Activated CD8-positive, alpha-beta memory T cell treated with anti-CD3 and anti-CD28 coated beads for 1 hour (primary cell): ENCODE measurements at places on chromosomes 13 and 19.

- DNase-seq: no peak
Measured at GRCh38 chr19:47587295-47587694, 14.3 kb upstream of the ZNF541 start.

- DNase-seq: no peak
Measured at GRCh38 chr19:4454747-4455718, 2.6 kb downstream of the UBXN6 start.

- no peak for DNase-seq
Measured at GRCh38 chr19:3383121-3383722, 16.8 kb downstream of the NFIC start.

DNA sequence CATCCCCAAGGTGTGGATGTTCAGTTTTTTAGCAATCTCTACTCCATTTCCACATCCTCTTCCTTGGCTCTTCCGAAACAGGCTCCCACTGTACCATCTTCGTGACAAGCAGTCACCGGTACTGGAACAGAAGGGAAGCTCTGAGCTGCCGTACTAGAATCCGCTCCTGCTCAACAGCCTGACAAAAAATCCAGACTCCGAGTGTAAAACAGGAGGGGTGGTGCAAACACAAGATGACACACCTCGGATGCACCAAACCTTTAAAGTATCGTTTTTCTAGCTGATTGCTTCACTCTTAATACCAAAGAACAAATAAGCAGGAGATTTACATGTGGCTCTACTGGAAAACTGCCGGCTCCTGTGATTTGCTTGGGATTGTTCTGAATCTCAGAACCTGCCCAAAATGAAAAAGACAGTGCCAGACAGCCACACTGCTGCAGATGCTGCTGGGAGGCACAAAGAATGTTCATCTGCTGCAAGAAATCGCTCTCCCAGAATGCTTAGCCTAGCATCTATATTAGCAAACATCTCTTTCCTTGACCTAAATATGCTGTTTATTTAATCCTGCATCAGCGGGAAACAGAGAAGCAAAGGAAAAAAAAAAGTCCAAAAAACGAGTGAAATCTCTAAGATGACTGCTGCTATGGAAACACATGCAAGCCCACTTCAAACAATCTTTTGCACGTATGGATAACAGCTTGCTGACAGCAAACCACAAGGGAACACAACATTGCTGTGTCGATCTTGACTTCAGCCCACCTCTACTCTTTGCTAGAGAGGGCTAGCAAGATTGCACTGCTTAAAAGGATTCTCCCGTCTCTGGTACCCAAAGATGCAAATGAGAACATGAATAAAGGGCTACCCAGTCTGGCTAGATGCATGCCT is 38.0 kb upstream of the DOCK9 start:
- DNase-seq: no peak

DNA sequence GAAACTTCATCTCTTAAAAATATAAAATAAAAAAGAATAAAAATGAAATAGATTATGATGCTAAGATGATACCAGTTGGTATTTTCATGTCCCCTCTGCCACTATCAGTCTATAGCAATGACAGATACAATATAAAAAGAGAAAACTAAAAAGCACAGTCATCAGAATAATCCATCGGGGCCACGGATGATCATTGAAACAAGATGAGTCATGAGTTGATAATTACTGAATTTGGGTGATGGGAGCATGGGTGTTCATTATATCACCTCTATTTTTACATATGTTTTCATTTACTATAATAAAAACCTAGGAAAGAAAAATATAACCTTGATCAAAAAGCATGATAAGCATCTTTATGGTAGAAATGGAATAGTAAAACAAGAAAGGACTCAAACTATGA is 41.1 kb downstream of the PIBF1 start:
- DNase-seq: no peak

- no peak for DNase-seq
Measured at GRCh38 chr13:62387647-62388046, 972.0 kb upstream of the PCDH20 start.

DNA sequence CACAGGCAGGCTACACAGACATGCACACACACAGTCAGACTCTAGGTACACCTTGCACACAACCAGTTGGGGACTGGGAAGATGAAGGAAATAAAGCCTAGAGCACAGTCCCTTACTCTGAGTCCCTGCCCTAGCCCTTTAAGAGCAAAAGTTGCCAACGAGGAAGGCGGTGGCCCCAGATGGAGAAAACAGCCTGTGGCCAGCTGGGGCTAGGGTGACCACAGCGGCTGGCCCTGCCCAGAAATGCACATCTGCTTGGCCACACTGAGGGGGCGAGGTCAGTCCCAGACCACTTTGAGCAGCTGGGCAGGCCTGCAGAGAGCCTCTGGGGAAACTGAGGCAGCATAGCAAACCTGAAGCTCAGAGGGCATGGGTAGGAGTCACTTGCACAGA is 52.3 kb downstream of the PTPRS start:
- DNase-seq: no peak

DNA sequence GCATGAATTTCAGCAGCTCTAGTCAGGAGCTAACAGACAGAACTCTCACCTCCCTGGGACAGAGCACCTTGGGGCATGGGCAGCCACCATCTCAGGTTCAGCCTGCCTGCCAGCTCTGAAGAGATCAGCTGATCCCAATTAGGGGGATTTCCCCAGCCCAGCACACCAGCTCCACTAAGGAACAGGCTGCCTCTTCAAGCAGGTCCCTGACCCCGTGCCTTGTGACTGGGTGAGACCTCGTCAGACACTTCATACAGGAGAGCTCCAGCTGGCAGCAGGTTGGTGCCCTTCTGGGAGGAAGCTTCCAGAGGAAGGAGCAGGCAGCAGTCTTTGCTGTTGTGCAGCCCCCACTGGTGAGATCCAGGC is 84.5 kb upstream of the UFM1 start:
- no peak for DNase-seq

DNA sequence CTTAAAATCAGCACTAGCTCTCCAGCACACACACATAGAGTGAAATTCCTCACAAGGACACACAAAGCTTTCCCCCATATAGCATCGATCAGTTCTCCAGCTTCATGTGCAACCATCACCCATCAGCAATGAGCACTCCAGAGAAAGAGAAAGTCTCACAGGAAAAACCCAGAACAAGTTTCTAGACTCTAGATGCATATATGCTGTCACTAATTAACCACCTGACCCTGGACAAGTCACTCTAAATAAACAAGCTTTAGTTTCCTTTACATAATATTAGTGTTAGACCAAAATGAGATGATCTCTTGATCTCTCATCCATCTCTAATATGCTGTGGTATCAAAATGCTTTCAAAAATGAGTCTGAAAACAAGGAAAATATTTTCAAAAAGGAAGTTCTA is 81.2 kb downstream of the TBC1D4 start:
- DNase-seq: no peak

- no peak for DNase-seq
Measured at GRCh38 chr13:114124431-114124830, 8.0 kb downstream of the RASA3 start.

DNA sequence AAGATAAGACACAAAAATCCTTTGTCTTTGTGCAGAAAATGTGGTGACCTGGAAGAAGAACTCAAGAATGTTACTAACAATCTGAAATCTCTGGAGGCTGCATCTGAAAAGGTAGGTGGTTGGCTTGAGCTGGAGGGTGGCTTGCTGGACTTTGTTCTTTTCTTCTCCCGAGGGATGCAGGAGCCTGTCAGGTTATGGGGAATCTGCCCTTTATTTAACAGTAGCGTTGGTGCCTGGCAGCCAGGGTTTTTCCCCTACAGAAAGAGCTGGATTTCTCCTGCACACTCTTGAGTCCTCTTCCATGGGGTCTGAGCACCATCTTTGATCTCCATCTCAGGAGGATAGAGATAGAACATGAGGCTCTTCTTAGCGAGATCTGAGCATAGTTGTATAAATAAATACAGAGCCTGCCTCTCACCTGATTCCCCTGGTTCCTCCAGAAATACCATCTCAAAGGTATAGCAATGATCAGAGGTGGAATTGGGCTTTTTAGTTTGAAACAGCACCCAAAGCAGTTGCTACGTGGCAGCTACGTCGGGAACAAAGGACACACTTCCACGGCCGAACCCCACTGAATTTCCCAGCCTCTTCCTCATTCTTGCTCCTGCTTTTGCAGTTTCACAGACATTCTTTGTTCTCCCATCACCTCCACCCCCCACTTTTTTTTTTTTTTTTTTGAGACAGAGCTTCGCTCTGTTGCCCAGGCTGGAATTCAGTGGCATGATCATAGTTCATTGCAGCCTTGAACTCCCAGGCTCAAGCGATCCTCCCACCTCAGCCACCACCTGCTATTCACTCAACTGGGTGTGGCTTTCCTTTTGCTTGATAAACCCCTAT is 12.9 kb downstream of the TPM4 start:
- no peak for DNase-seq

DNA sequence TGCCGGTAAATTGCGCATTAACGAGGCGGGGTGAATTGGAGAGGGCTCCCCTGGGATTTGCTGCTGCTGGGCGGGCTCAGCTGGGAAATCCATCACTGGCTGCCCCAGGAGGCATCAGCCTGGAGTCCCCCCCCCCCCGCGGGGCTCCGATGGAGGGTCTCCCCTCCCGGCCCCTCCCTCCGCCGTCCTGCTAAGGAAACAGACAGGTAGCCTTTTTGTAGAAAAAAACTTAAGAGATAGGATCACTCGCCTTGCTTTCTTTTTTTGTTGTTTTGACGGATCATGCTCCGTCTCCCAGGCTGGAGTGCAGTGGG is 6.8 kb downstream of the TLE6 start:
- DNase-seq: no peak

- no peak for DNase-seq
Measured at GRCh38 chr13:83295686-83296085, 586.6 kb downstream of the SLITRK1 start.
